ENCODE measurements at places on chromosomes 16 and 17.

- no peak for DNase-seq
Observed at GRCh38 chr17:78476973-78477372, 98.5 kb downstream of the PGS1 start.

GRCh38 chr16:67014634-67015312 lies 14.2 kb upstream of the CBFB start:
- DNase-seq: no peak

- no peak for DNase-seq
Observed at GRCh38 chr16:83789642-83790401, 18.0 kb upstream of the HSBP1 start.

DNA sequence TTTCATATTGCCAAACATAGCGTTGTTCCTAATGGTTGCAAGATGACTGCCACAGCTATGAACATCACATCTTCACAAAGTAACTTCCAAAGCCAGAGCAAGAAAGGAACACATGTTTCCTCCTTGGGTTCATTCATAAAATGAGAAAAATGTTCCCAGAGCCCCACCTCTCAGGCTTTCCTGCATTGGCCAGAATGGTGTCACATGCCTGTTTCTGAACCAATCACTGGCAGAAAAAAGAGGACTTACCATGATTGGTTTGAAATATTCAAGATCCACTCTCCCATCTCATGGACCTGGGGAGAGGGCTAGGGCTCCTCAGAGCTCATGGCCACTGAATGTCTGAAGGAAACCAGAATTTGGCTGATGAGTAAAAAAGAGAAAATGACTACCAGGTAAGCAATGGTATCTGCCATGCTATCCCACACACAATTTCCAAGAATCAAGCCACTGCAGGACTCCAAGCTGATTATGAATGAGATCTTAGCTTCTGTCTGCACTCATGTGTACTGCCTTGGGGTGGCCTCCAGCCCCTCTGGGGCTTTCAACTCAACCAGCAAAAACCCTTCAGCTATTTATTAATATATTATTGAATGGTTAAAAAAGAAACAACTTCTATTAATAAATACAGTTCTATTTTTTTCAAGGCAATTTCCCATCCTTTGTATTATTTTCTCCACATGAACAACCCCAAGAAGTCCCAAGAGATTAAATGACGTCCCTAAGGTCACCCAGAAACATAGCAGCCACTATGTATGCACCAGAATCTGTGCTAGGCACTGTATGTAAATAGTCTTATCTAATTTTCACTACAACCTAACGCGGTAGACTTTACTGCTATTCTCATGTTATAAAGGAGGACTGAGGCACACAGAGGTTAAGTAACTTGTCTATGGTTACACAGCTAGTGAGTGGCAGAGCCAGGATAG lies 61.4 kb upstream of the TMC5 start:
- DNase-seq: no peak

GRCh38 chr17:50465171-50465570 lies 3.5 kb downstream of the CHAD start:
- DNase-seq: no peak

DNA sequence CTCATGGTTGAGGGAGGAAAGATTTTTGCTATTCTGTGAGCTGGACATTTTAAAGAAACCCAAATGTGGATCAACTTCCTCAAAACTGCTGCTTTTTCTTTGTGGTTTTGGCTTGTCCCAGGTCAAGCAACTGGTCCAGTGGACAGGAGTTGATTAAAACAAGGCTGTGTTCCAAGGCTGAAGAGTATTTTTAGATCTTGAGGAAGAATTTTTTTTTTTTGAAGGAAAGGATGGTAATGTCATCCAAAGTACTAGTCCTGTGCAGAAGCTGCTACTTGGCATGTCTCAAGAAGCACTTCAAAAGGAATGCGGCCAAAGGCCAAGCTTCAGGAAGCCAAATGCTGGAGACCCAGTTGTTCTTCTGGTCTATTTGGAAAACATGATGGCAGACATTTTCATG lies 8.0 kb upstream of the MYH2 start:
- DNase-seq: no peak

DNA sequence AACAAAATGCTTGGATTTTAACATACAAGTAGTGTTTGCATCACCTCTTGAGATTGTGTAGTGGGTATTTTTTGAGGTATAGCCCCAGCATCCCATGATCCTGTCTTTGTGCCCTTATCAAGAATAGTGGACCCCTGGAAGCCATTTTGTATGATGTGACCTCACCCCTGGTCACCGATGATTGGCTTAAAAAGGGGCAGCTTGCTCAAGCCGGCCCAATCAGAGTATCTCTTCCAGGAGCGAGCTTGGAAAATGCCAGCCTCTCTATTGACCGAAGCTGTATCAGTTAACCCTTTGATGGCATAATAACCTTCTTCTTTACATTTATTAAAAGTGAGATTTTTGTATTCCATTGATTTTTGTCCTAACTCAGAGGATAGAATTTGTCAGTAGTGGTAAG lies 55.5 kb upstream of the FAM20A start:
- no peak for DNase-seq
